SK-N-SH treated with all-trans-retinoic acid at 6 μM for 48 hours (cell line): ENCODE measurements at places on chromosomes 2 and 18.

DNA sequence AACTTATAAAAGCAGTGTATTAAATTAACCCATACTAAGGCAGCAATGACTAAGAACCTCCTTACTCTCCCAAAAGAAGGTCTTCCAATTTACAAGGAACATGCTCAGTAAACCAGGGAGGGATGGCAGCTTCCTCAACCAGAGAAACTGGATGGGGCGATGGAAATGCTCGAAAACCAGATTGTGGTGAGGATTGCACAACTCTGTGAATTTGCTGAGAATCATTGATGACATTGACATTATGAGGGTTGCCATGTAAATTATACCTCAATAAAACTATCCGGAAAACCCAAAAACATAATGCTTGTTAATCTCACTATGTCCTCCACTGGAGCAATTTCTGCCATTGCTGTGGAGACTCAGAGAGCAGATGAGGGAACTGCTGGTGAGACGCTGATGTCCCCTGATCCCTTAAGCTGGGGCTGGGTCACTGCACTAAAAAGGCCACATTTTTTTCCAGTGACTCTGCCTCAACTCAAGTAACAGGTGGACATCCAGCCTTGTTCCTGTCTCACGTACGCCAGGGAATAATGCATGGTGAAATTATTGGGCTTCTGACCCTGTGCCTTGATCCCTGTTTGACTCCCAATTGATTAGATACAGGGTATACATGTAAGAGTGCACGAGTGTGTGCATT lies 288.3 kb downstream of the CYP26B1 start:
- ATAC-seq, result no peak

DNA sequence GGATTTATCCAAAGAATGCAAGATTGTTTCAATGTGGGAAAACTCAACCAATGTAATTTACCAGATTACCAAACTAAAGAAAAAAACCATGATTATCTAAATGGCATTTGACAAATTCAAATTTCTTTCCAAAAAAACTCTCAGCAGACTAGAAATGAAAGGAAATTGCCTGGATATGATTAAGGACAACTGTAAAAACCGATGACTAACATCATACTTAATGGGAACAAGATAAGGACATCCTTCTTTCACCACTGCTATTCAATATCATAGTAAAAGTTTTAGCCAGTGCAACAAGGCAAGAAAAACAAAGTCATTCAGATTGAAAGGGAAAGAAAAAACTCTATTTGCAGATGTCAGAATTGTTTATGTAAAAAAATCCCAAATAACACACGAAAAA lies 4.4 kb upstream of the CCDC150 start:
- no peak for ATAC-seq

- ATAC-seq, result peak; percentile 49
Measured at GRCh38 chr2:109126501-109126860, 2.5 kb upstream of the SH3RF3 start.

DNA sequence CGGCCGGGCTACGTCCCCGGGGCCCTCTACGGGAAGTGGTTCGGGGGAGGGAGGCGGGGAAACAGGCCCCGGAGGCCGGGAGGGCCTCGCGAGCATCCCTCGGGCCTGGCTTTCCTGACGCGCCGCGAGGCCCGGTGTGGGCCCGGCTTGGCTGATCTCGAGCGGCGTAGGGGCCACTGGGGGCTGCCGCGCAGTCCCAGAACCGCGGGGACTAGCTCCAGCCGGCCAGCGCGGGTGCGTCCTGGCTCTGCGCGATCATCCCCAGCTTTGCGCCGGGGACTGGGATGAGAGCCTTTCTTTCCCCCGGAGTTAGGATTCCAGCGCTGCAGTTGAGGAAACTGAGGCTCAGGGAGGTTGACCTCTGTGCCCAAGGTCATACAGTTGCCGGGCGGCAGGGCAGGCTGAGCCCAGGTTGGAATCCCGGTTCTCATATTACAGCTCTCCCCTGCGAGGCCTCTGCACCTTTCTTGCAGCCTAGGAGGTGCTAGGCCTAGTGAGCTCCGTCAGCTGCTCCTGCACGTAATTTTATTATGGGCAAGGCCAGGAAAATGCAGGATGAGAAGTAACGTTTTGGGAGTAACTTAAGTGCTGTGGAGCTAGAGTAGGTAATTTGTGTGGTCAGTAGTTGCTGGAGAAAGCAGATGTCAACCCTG lies 501 bp downstream of the LPIN1 start:
- ATAC-seq, result peak; percentile 12

GRCh38 chr2:179622112-179622511 lies 239.3 kb downstream of the ZNF385B start:
- peak; percentile 61 for ATAC-seq

- ATAC-seq, result no peak
Measured at GRCh38 chr18:36325846-36326245, 28.3 kb downstream of the FHOD3 start.

DNA sequence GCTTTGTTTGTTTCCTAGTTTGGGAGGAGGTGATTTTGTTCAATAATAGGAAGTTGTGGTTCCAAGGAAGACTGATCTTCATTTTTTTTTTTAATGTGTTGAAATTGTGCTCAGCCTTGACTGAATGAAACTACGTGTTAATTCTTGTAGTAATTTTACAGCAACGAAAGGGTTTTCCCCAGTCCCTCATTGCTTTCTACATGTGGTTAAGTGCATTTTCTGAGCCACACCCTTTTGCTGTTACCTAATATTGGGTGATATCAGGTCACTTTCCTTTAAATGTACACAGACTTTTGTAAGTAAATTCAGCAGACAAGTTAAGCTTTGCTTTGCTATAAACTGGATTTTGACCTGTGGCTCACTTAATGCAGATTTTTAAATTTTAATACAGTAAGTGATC lies 73.6 kb downstream of the OTX1 start:
- no peak for ATAC-seq

DNA sequence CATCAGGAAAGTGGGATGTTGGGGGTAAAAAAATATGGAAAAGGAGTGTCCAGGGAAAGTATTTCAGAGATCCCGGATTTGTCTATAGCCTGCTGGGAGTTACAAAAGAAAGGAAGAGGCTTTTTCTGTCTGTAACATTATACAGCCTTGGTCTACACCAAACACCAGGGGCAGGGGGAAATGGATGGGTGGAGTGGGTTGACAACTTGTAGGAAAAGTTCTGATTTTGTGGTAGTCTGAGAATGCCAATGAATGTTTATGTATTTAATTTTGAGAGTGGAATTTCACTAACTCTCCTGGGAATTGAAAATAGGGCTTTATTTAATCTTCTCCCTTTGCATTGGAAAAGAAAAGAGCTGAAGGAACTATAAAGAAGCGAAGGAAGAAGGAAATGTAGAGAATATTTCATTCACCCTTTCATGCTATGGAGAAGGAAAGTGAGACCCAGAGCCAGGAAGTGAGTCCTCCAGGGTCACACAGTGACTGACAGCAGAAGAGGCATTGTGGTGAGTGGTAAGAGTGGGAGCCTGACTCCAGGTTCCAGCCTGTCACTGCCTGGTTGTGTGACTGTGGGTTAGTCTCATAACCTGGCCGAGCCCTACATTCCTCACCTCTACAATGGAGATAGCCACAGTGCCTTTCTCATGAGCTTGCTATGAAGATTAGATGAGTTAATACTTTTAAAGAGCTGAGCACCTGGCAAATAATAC lies 346.3 kb upstream of the TNP1 start:
- ATAC-seq, result no peak

- ATAC-seq, result no peak
Measured at GRCh38 chr2:15664273-15665066, 72.8 kb downstream of the DDX1 start.

DNA sequence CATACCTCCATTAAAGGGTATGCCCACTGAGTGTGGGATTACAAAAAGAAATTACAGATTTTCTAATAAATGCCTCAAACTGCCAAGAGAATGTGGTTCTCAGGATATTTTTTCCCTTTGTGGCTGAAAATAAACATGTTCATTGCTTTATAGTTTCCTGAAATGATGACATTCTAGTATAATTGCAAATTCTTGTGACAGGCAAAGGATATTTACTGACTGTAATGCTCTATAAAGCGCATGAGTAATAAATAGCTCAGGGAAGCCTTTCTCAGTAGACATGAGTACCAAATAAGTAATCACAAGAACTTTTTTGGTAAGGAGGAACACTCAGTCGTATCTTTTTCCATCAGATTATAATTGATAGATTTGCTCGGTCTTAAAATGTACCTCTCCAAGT lies 72.3 kb downstream of the FTCDNL1 start:
- no peak for ATAC-seq

DNA sequence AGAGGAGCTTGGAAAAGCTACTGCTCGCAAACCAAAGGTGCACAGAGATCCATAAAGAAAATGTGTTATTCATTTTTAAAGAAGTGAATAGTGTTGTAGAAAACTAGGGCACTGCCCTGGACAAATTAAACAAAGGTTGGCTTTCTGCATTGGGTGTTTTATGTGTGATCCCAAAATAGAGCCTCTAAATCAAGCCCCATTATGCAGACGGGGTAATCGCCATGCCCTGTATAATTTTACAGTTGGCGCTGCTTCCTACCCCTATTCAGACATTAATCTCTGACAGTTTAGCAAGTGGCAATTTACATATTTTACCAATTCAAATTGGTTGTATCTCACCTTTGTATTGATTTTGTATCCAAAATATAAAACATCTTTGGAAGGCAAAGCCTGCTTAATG lies 109.1 kb downstream of the PID1 start:
- no peak for ATAC-seq

DNA sequence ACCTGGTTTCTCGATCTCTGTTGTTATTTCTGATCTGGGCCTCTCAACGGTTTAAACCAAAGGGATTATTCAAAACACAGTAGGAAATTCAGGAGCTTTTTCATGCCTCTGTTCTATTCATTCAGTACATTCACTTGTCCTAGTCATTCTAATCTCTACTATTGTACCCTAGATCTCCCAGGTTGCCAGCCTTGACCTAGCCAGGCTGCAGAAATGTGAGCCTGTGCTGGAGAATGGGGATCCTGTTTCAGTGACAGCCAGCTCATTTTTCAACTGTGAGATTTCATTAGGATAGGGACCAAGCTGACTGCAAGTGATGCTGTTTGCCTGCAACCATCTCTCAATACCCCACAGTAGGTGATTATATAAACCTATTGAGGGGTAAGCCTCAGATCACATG lies 186.2 kb downstream of the CMPK2 start:
- no peak for ATAC-seq
